ENCODE measurements at places on chromosomes 11 and 22.

- H3K27ac ChIP-seq = no peak overlapping the region
- DNase-seq = no peak
- no peaks in the 10 kb centered on the region for H3K36me3 ChIP-seq
- H3K27me3 ChIP-seq = no peaks in the 10 kb centered on the region
These were observed 27.6 kb upstream of the P2RY2 start for GRCh38 chr11:73190557-73190885.

- peaks cover 37% of the 10 kb centered on the region for H3K4me1 ChIP-seq
- H3K27me3 ChIP-seq = no peaks in the 10 kb centered on the region
- H3K27ac ChIP-seq = peak overlapping the region; percentile 93
These were observed 39.5 kb upstream of the ADA2 start for GRCh38 chr22:17258788-17259148.

DNA sequence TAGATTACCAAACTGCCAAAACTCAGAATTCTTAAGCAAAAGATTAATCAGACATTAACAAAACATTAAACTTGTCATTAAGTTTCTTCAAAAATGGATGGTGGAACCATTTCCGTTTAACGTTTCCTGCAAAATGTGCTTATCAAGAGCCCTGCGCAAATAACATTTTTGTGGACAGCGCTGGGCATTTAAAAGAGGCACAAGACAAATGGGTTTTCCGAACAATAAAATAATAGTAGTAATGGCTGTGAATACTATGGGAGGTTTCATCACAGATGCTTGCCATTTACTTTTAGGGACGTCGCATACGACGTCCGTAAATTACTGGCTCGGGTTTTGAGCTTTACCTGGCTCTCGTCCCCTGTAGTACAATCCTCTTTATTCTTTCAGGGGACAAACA is 1.1 kb downstream of the NPAT start:
- no peak overlapping the region for H3K27ac ChIP-seq
- peaks cover 28% of the 10 kb centered on the region for H3K4me1 ChIP-seq
- no peaks in the 10 kb centered on the region for H3K27me3 ChIP-seq
- no peak overlapping the region for H3K4me3 ChIP-seq

DNA sequence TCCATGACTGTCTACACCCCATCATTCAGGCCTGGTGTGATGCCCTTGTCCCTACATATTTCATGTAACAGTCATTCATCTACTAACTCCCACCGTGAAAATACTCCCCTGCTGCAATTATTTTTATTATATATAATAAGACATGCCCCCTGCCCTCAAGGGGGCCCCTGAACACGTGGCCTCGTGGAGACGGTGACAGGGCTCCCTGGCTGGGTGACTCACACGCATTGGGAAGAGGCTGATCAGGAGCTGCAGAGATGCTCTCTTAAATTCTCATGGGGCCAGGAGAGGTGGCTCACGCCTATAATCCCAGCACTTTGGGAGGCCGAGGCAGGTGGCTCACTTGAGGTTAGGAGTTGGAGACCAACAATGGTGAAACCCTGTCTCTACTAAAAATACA is 88.6 kb downstream of the ST3GAL4 start:
- no peak for DNase-seq
- no peak overlapping the region for H3K27ac ChIP-seq
- no peaks in the 10 kb centered on the region for H3K36me3 ChIP-seq
- H3K4me1 ChIP-seq = peaks cover 8% of the 10 kb centered on the region
- H3K27me3 ChIP-seq = peaks cover 75% of the 10 kb centered on the region

- peak overlapping the region; percentile 1 for H3K27ac ChIP-seq
- H3K36me3 ChIP-seq = no peaks in the 10 kb centered on the region
- H3K4me1 ChIP-seq = peaks cover 11% of the 10 kb centered on the region
- DNase-seq = no peak
- H3K4me3 ChIP-seq = no peak overlapping the region
These were observed 11.5 kb upstream of the RPS3 start for GRCh38 chr11:75387736-75388294.

- H3K27ac ChIP-seq = no peak overlapping the region
- DNase-seq = no peak
- no peak overlapping the region for H3K4me3 ChIP-seq
- no peaks in the 10 kb centered on the region for H3K36me3 ChIP-seq
These were observed 29.1 kb downstream of the RTL6 start for GRCh38 chr22:44468973-44469372.

GRCh38 chr11:66810576-66811185 is 32.6 kb upstream of the RCE1 start:
- H3K27ac ChIP-seq = no peak overlapping the region
- no peak for DNase-seq
- H3K27me3 ChIP-seq = no peaks in the 10 kb centered on the region
- H3K36me3 ChIP-seq = peaks cover 11% of the 10 kb centered on the region
- no peaks in the 10 kb centered on the region for H3K4me1 ChIP-seq

- H3K4me1 ChIP-seq = peaks cover 14% of the 10 kb centered on the region
- no peaks in the 10 kb centered on the region for H3K36me3 ChIP-seq
- H3K4me3 ChIP-seq = no peak overlapping the region
- no peak overlapping the region for H3K27ac ChIP-seq
These were observed 3.3 kb upstream of the TMPRSS4 start for GRCh38 chr11:118073554-118073953.

- H3K36me3 ChIP-seq = no peaks in the 10 kb centered on the region
- peak overlapping the region; percentile 69 for H3K4me3 ChIP-seq
- peak overlapping the region; percentile 16 for H3K27ac ChIP-seq
- DNase-seq = no peak
- H3K4me1 ChIP-seq = peaks cover 30% of the 10 kb centered on the region
These were observed 1.6 kb downstream of the MCAM start for GRCh38 chr11:119315131-119316015.

- H3K36me3 ChIP-seq = peaks cover 19% of the 10 kb centered on the region
- DNase-seq = no peak
- peak overlapping the region; percentile 25 for H3K27ac ChIP-seq
- peaks cover 11% of the 10 kb centered on the region for H3K4me1 ChIP-seq
- no peak overlapping the region for H3K4me3 ChIP-seq
- H3K27me3 ChIP-seq = no peaks in the 10 kb centered on the region
These were observed 14.4 kb downstream of the NUP98 start for GRCh38 chr11:3782963-3783362.

- H3K4me1 ChIP-seq = peaks cover 8% of the 10 kb centered on the region
- no peak for DNase-seq
- no peaks in the 10 kb centered on the region for H3K27me3 ChIP-seq
- H3K27ac ChIP-seq = no peak overlapping the region
- peaks cover 38% of the 10 kb centered on the region for H3K36me3 ChIP-seq
- no peak overlapping the region for H3K4me3 ChIP-seq
These were observed 4.7 kb downstream of the HYOU1 start for GRCh38 chr11:119052163-119052814.

DNA sequence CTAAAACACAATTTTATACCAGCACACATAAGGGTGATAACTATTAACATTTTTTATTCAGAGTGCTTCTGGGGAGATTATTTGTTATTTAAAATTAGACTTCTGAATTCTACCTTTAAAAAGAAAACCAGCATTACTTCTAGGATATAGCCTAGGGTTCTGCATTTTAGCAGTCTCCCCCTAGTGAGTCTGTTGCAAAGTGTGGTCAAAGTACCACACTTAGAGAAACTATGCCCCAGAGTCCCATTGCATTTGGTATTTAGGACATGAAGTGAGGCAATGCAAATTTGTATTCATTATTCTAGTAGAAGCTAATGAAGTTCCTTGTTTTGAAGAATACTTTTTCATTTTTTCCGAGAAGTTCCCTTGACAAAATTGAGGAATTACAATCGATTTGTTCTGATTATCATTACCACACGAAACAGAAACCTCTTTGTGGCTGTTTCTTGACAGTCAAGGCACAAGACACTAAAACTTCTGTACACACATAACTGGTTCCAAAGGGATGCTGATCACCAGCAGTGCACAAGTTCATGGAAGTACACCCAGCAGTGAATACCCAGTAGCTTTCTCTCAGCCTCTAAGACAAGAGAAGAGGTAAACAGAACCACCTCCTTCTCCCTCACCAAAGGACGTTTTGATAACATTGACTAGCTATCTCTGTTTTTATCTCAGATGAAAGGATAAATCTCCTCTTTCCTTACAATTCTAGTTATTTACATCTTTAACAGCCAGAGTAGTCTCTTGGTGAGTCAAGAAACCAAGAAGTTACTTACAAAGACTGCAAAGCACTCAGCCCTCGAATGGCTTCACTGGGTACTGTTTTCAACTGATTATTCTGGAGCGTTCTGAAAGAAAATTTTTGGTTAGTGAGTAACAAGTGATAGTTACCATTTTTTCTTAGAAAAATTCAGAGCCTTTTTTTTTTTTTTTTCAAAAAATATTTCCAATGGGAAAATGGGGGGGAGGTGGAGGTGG is 27.6 kb upstream of the CCDC34 start:
- H3K27me3 ChIP-seq = no peaks in the 10 kb centered on the region
- peaks cover 63% of the 10 kb centered on the region for H3K4me1 ChIP-seq
- no peak for DNase-seq
- H3K36me3 ChIP-seq = no peaks in the 10 kb centered on the region

GRCh38 chr11:66115638-66116301 is 45.7 kb downstream of the PACS1 start:
- H3K27me3 ChIP-seq = no peaks in the 10 kb centered on the region
- peak overlapping the region; percentile 9 for H3K4me3 ChIP-seq
- H3K4me1 ChIP-seq = peaks cover 69% of the 10 kb centered on the region
- DNase-seq = no peak
- no peaks in the 10 kb centered on the region for H3K36me3 ChIP-seq
